ENCODE measurements at places on chromosomes 4 and X.

DNA sequence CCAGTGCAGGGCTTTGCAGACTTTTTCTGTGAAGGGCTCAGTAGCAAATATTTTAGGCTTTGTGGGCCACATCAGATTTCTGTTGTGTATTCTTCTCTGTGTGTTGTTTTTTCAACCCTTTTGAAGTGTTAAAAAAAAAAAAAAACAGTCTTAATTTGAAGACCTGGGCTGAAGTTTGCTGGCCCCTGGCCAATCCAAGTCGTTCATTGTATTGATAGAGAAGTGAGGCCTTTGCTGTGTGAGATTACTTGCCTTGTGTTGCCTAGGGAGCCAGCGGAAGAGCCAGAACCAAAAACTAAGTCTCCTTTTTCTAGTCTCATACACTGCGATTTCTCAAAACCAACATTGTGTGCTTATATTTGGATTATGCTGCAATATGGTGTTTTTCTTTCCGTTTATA lies 46.9 kb downstream of the MTM1 start:
- DNase-seq, result no peak

- DNase-seq, result no peak
Observed at GRCh38 chrX:50705042-50705441, 109.0 kb downstream of the SHROOM4 start.

DNA sequence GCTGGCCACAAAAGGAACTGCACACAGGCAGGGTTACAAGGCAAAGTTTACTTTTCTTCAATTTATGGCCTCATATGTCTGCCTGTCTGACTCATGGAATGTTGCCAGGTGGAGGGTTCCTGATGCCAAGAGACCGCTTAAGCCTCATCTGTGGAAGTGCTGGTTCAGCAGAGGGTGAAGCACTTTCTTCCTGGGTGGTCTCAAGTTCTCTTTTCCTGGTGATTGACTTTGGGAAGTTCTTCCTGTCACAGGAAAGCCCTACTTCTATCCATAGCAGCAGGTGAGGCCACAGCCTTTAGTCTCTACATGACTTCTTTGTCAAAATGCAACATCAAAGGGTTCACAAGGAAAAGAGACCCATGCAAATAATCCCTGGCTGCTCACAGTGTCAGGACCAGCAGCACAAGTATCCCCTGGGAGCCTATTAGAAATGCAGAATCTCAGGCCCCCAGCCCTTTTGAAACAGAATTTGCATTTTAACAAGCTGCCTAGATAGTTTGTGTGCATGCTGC lies 81.4 kb upstream of the IGFBP7 start:
- DNase-seq, result no peak

GRCh38 chrX:154008521-154008920 lies 11.2 kb downstream of the IRAK1 start:
- no peak for DNase-seq

GRCh38 chr4:111519683-111520082 lies 625.6 kb upstream of the FAM241A start:
- no peak for DNase-seq

- no peak for DNase-seq
Observed at GRCh38 chrX:15882704-15883539, 28.3 kb upstream of the AP1S2 start.

- DNase-seq, result no peak
Observed at GRCh38 chr4:121614101-121614500, 82.7 kb downstream of the ANXA5 start.

DNA sequence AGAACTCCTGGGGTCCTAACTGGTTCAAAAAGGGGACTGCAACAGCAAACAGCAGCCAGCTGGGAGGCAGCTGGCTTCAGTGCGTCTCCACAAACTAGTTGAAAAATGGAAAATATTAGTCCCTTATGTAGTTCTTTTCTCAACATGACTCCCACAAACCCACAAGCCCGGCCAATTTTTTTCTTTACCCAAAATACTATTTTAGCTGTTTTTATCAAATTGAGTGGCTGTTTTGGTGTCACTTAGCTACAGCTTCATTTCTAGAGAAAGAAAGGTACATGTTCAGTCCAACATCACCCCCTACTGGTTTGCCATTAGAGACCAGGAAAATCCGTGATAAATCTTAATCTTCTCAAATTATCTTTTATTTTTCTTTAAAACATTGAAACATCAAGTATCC lies 97.2 kb downstream of the GUCY2F start:
- DNase-seq, result no peak

DNA sequence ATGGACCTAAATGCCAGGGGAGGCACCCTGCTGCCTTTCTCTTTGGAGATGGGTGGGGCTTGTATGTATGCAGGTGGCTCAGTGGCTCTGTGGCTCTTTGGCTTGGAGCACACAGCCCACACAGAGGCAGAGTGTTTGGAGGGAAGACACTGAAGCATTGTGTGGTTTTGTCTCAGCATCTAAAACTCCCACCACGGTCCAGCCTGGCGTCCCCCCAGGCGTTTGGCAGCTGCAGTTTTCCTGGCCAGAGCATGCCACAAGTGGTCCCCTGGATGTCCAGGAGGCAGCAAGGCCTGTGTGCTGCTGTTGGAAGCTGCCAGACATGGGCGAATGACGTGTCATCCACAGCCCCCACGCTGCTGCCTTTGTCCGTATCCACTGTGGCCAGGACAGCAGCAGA lies 32.2 kb upstream of the PSAPL1 start:
- DNase-seq, result no peak

DNA sequence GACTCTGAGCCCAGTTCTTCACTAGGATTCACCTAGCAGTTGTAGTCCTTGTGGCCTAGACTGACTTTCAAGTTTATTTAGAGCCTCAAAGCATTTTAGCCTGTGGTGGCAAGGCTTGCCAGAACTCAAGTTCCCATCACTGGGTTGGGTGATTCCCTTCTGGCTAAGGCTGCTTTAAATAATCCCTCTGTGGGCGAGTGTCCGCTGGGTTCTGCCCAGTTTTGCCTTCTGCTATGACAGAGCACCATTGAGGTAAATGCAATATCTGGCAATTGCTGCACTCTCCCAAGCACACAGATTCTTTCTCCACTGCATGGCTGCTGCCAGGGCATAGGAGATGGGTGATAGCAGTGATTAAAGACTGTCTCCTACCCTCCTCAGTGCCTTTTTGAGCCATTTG lies 90.8 kb upstream of the RLIM start:
- DNase-seq, result no peak

- DNase-seq, result no peak
Observed at GRCh38 chr4:186079694-186080093, 10.7 kb downstream of the TLR3 start.

DNA sequence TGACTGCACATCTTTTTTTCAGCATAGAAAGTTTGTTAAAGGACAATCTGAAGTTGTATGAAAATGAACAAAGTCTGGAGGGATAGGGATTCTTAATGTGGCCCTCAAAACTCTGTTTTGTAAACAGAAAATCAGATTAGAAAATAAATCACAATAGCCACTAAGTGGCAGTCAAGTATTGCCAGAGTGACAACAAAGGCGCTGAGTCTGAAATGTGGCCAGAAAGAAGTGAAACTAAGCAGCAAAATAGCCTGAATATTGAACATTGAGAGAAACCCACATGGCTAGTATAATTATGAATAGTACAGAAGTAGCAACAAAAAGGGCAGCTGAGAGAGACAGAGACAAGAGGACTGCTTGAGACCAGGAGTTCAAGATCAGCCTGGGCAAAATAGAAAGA lies 81.1 kb upstream of the CT45A1 start:
- no peak for DNase-seq
